ENCODE measurements at places on chromosomes 5 and 9.
A peak's percentile ranks its signal among the peaks of the same experiment; 100 is the strongest.

GRCh38 chr5:53090229-53090628 is 19.3 kb downstream of the MOCS2 start:
- no peak for DNase-seq

- DNase-seq, result no peak
Measured at GRCh38 chr9:91972711-91973110, 22.7 kb upstream of the ROR2 start.

GRCh38 chr5:128446-128845 is 36.5 kb downstream of the PLEKHG4B start:
- DNase-seq, result no peak

DNA sequence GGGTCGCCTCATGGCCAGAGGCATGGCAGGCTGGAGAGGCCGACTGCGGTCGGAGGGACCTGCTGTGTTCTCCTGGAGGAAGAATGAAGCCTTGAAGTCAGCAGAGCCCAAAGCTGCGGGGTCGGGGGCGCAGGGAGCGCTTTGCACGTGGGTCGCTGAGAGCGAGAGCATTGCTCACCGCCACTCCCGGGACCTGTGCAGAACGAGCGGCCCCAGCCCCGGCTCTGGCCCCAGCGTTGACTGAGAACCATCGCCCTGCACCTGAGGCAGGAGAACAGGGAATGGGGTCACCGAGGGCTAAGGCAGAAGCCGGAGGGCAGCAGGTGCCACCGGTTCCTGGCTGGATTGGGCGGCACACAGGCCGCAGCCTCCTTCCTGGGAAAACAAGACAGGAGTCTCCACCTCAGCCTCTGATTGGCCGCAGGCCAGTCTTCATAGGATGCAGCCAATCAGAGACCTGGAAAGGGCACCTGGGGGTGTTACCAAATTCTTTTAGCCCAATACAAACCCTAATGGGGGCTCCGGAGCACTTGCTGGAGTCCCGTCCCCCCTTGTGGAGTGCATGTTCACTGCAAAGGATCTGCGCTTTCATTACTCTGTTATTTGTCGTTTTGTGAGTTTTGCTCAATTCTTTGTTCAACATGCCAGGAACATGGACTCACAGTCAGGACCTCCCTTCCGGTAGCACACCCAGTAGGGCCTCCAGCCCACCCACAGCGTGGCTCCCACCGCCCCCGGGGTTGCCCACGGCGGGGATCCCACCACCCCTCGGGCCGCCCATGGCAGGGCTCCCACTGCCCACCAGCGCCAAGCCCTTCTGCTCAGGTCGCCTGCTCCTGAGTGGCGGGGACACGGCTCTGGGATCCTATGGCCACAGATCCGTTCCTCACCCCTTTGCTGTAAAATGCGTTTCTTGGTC is 24.7 kb upstream of the SLC6A19 start:
- DNase-seq, result no peak

GRCh38 chr5:129359450-129359849 is 100.6 kb upstream of the ADAMTS19 start:
- no peak for DNase-seq

GRCh38 chr5:34977934-34978613 is 48.7 kb downstream of the DNAJC21 start:
- DNase-seq, result no peak

- peak; percentile 33 for DNase-seq
Measured at GRCh38 chr5:76402886-76403765, at the start of gene IQGAP2. TSS of gene IQGAP2 (plus strand) at chr5:76403285. CDS start at chr5:76403546, 261 bp downstream.
